ENCODE measurements at places on chromosomes 3 and 15. TPM values are rescaled to one million over a fixed set of nuclear protein-coding genes. Genes with fewer than 3 reads are reported as not detected.

DNA sequence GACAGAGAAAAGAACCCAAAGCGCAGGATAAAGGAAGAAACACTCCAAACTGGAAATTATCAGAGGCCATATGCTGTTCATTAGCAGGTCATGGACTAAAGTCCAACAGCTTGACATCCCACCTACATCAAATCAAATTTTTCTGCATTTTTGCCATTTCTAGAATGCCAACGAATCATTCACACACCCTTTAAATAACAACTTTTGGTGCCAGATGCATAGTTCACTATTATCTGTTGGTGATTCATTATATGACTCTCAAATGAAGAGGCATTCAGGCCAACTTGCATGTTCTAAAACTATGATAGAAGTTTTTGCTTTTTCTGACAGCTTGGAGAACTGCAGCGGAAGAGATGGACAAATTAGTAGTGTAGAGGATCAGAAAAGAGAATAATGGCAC lies 529.8 kb upstream of the NAALADL2 start:
- no peak overlapping the region for H3K27ac ChIP-seq
- no peaks in the 10 kb centered on the region for H3K4me1 ChIP-seq
- no peak overlapping the region for H3K4me3 ChIP-seq

GRCh38 chr3:143331350-143331749 lies 211.8 kb downstream of the CHST2 start:
- no peaks in the 10 kb centered on the region for H3K36me3 ChIP-seq
- H3K4me3 ChIP-seq: no peak overlapping the region
- H3K27ac ChIP-seq: no peak overlapping the region
- H3K27me3 ChIP-seq: no peaks in the 10 kb centered on the region
- no peak for DNase-seq

GRCh38 chr3:130800829-130801228 lies 54.2 kb upstream of the PIK3R4 start:
- H3K27me3 ChIP-seq: peaks cover 13% of the 10 kb centered on the region
- no peak overlapping the region for H3K27ac ChIP-seq

DNA sequence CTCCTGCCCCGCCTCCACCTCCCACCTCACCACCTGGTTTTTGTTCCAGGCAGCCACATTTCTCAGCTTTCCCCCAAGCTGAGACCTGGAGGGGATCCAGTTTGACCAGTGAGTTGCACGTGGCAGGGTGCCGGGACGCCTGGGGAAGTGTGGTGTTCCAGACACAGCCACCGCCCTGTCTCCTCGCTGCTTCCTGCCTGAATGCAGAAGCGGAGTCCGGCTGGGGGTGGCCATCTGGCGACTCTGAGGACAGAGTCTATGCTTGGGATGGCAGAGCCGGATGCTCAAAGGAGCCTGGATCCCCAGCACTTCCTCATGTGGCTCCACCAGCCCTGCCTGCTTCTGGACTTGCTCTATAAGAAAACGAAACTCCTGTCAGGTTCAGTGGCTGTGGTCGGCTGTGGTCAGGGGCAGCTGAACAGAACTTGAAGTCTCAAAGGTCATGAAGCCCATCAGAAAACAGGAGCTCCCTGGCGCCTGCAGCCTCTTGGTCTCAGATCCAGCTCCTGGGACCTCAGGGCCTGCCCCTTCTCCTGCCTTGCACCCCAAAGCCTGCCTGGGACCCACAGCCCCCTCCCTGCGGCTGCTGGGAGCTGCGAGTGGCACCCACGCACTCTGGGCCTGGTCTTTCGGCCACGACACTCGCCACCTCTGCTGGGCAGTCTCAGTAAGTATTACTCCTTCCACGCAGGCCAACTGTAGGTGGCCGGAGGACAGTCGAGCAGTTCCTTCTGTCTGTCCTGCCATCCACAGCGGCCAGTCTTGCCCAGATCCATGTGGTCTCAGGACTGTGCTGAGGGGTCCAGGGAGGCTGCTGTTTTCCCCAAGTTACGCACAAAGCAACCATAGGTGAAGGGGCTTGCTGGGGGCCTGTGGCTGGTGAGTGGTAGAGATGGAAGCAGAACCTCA lies 112.8 kb upstream of the MEF2A start:
- no peaks in the 10 kb centered on the region for H3K36me3 ChIP-seq
- DNase-seq: no peak
- H3K27me3 ChIP-seq: no peaks in the 10 kb centered on the region

DNA sequence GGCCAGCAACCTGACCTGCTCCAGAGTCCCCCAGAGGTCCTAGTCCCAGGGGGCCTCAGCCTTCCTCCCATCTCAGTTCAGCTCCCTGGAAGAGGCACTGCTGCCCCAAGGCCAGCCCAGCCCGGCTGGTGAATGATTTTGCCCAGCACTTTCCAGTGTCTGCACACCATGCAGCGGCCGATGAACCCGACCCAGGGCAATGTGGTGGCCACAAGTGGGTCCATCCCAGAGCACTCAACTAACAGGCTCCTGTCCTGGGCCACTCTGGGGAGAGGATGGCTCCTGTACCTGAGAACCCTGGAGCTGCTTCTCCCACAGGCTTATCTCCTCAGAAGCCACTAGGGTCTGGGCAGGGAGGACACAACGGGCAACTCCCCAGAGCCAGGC lies 39.2 kb downstream of the PTPN23 start:
- H3K36me3 ChIP-seq: peaks cover 8% of the 10 kb centered on the region
- peaks cover 13% of the 10 kb centered on the region for H3K4me1 ChIP-seq
- no peaks in the 10 kb centered on the region for H3K27me3 ChIP-seq
- H3K27ac ChIP-seq: no peak overlapping the region
- DNase-seq: no peak

- no peaks in the 10 kb centered on the region for H3K36me3 ChIP-seq
- no peaks in the 10 kb centered on the region for H3K27me3 ChIP-seq
- peak overlapping the region; percentile 13 for H3K4me3 ChIP-seq
- peaks cover 97% of the 10 kb centered on the region for H3K4me1 ChIP-seq
Observed at GRCh38 chr3:59992578-59992977, 942.8 kb upstream of the CFAP20DC start.

DNA sequence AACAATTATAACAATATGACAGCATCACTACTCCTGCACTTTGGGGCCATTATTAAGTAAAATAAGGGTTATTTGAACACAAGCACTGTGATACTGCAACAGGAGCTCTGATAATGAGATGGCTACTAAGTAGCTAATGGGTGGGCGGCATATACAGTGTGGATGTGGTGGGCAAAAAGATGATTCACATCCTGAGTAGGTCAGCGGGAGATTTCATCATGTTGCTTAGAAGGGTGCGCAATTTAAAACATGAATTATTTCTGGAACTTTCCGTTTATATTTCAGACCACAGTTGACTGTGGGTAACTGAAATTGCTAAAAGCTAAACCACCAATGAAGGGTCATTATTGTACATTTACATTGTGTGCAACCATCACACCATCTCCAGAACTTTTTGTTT lies 42.3 kb downstream of the FBXO22 start:
- peaks cover 10% of the 10 kb centered on the region for H3K27me3 ChIP-seq
- no peaks in the 10 kb centered on the region for H3K4me1 ChIP-seq
- H3K36me3 ChIP-seq: no peaks in the 10 kb centered on the region
- DNase-seq: no peak

GRCh38 chr15:77650265-77650664 lies 17.6 kb upstream of the LINGO1 start:
- H3K4me1 ChIP-seq: no peaks in the 10 kb centered on the region
- DNase-seq: peak; percentile 34
- no peaks in the 10 kb centered on the region for H3K36me3 ChIP-seq
- H3K27ac ChIP-seq: no peak overlapping the region
- H3K27me3 ChIP-seq: peaks cover 32% of the 10 kb centered on the region

- H3K4me1 ChIP-seq: no peaks in the 10 kb centered on the region
- peaks cover 28% of the 10 kb centered on the region for H3K27me3 ChIP-seq
- no peaks in the 10 kb centered on the region for H3K36me3 ChIP-seq
- no peak for DNase-seq
Observed at GRCh38 chr15:82570721-82571508, 30.7 kb upstream of the RPS17 start.

GRCh38 chr3:72347819-72348319 lies 500.4 kb downstream of the SHQ1 start:
- DNase-seq: no peak
- H3K27ac ChIP-seq: no peak overlapping the region
- no peaks in the 10 kb centered on the region for H3K27me3 ChIP-seq
- peaks cover 64% of the 10 kb centered on the region for H3K4me1 ChIP-seq
- H3K36me3 ChIP-seq: no peaks in the 10 kb centered on the region

- DNase-seq: no peak
- peaks cover 20% of the 10 kb centered on the region for H3K27me3 ChIP-seq
- no peak overlapping the region for H3K27ac ChIP-seq
- no peaks in the 10 kb centered on the region for H3K36me3 ChIP-seq
- H3K4me3 ChIP-seq: no peak overlapping the region
Observed at GRCh38 chr3:42983927-42984326, 4.8 kb downstream of the GASK1A start.

DNA sequence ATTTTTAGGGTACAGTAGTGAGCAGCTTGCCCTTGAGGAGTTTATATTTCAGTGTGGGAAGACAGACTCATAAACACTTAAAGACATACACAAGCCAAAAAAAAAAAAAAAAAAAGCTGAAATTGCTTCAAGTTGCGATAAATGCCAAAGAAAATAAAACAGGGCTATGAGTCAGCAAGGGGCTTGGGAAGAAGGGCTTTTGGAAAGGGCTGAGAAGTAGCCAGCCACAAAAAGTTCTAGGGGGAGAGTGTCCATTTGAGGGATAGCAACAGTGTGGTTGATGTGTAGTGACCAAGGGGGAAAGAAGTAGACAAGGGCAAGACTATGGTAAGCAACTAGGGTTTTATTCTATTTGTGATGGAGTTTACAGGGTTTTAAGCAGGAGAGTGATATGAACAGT lies 185.5 kb downstream of the ADAMTS9 start:
- H3K4me3 ChIP-seq: no peak overlapping the region
- no peak for DNase-seq
- H3K27me3 ChIP-seq: peaks cover 51% of the 10 kb centered on the region
- no peak overlapping the region for H3K27ac ChIP-seq
- H3K4me1 ChIP-seq: peaks cover 4% of the 10 kb centered on the region
- H3K36me3 ChIP-seq: no peaks in the 10 kb centered on the region

DNA sequence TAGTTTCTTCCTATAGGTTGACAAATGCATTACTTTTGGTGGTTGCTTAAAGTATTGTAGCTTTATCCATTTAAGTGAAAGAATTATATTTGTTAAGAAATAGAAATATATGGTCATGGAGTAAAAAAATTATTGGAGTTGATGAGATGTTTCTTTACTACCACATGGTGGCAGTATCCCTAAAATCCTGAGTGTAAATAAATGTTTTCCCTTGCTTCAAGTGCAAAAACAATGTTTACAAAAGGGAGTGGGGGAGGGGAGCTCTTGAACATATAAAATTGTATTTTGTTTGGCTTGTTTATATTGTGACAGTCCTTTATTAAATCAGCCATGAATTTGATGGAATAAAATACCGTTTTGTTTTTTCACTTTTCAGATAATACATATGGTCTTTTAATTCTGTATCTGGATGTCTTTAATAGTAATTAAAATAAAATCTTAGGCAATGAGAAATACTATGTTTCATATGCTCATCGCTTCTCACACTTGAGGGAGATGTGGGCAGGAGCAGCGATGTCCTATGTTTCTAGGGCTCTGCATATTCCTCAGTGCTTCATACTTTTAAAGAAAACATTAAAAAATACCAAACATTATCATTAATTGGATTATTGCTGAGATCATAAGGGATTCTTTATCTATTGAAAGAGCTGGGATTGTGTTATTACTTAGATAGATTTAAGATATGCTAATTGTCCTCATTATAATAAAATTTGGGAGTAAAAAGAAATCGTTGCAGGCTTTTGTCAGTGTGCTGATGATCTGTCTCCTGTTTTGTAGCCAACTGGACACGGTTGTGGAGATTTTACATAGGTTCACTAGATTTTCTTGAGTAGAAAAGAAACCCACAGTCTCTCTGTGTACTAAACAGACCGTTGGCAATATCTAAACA lies 349.7 kb downstream of the TUSC7 start:
- no peak overlapping the region for H3K4me3 ChIP-seq
- no peak overlapping the region for H3K27ac ChIP-seq
- H3K4me1 ChIP-seq: no peaks in the 10 kb centered on the region
- DNase-seq: no peak

DNA sequence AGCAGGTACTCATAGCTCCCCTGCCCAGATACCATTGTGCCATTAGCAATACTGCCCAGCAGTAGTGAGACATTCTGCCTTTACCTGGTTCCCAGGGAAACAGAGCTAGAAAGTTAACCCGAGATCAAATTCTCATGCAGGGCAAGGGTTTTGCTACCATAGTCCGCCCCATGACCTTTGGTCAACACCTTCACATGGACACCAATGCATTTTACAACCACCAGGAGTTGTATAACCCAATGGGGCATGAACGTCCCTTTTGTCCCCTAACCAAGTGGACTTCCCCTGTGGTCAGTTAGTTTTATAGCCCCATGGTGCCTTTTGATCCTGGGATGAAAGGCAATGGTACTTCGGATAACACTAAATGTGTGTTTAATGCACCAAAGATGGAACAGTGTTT lies 151.7 kb upstream of the IQSEC1 start:
- H3K27ac ChIP-seq: no peak overlapping the region
- no peaks in the 10 kb centered on the region for H3K36me3 ChIP-seq
- no peaks in the 10 kb centered on the region for H3K4me1 ChIP-seq
- no peak for DNase-seq

The ISLR2 gene
- total RNA-seq: 0.62 TPM

The ARHGEF26 gene
- total RNA-seq: 0.32 TPM

The DTWD1 gene
- total RNA-seq: 20.0 TPM

The DAPK2 gene
- 3.3 TPM for total RNA-seq

The PATL2 gene
- 52.9 TPM for total RNA-seq

The KNG1 gene
- not detected for total RNA-seq
